ENCODE measurements at places on chromosomes 13 and 19. TPM values are rescaled to one million over a fixed set of nuclear protein-coding genes. Genes with fewer than 3 reads are reported as not detected.

Gene SMAD9
- not detected for total RNA-seq

Gene CPT1C
- 1.9 TPM for total RNA-seq

Gene WDR87
- not detected for total RNA-seq

Gene CEACAM16
- not detected for total RNA-seq

Gene APOC4
- total RNA-seq: not detected

Gene CGB8
- total RNA-seq: not detected

Gene TRPM4
- not detected for total RNA-seq

Gene FCER2
- total RNA-seq: 0.60 TPM

Gene POU2F2
- total RNA-seq: 35.8 TPM

Gene WIZ
- total RNA-seq: 25.4 TPM

Gene TJP3
- total RNA-seq: 1.4 TPM

Gene PCDH20
- not detected for total RNA-seq
